ENCODE measurements at places on chromosomes 16 and 17.

GRCh38 chr17:49035470-49036269 is 38.5 kb downstream of the IGF2BP1 start:
- DNase-seq = peak; percentile 48

- no peak for DNase-seq
Measured at GRCh38 chr17:70124723-70125122, 44.6 kb upstream of the KCNJ2 start.

- DNase-seq = peak; percentile 76
Measured at GRCh38 chr17:7579001-7579833, at the start of gene CD68. Gene CD68 (plus strand): TSS chr17:7579638. CDS start chr17:7579678, 40 bp downstream.

GRCh38 chr16:73033271-73033998 is 14.5 kb downstream of the ZFHX3 start:
- DNase-seq = no peak

- DNase-seq = no peak
Measured at GRCh38 chr16:64242492-64242891, 879.4 kb downstream of the CDH11 start.

- peak; percentile 3 for DNase-seq
Measured at GRCh38 chr17:73474370-73474988, 162.7 kb upstream of the CDC42EP4 start.

Measured in stimulated activated CD4-positive, alpha-beta T cell treated with anti-CD3 and anti-CD28 coated beads, Interleukin-2, amount 100 ng/mL, for 24 hours (primary cell).